ENCODE measurements at places on chromosomes 7 and 10.

- no peak for DNase-seq
Measured at GRCh38 chr7:38525857-38526256, 105.3 kb downstream of the AMPH start.

DNA sequence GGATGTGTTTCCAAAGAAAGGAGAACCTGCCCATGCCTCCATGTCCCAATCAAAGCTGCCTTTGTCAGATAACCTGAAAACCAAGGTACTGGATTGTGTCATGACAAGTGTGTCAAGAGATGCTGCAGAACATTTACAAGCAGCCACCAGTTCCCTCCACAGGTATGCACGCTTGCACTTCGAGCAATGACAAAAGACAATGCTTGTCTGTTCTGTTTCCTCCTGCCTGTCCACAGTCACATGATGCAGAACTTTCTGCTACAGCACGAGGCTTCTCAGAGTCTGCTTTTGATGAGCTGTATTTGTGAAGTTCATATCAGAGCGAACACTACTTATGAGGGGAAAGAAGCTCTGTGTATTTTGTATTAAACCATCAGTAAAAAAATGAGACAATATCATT, 209.9 kb downstream of the GFRA1 start:
- no peak for DNase-seq

GRCh38 chr7:35792472-35792871, 8.4 kb upstream of the SEPTIN7 start:
- DNase-seq, result no peak

GRCh38 chr10:124680675-124681074, 63.5 kb downstream of the FAM53B start:
- no peak for DNase-seq

DNA sequence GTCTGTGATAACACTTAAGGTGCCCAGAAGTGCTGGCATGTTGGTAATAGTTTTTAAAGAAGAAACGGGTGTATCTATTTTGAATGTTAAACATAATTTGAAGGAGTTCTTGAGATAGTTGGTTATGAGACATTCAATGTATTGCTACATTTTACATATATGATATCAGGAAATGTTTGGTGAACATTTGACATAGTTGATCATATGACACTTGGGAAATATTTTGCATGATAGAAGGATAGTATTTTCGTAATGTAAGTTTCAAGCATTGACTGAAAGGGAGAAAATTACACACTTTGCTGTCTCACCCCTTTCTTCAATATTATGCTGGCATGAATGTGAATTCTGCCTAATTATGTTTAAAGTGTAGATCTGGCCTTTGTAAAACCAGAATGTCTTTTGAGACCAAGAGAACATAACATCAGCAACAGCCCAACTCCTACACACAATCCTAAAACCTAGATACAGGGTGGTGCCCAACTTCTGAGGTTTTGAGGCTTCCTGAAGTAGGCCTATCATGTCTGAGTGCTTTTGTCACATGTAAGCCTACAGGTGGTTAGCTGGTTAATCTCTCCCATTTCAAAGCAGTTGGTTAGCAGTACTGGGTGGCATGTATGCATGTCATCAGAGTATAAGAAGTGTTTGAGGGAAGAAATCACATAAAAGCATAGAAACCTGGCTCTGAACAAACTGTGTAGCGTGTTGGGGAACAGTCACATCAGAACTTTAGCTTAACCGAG, 2.1 kb downstream of the ADD3 start:
- no peak for DNase-seq

GRCh38 chr10:65565246-65565645, 1360.6 kb upstream of the LRRTM3 start:
- no peak for DNase-seq

All from smooth muscle cell of the brain vasculature (primary cell).